ENCODE measurements at places on chromosomes 6 and 20. TPM values are rescaled to one million over a fixed set of nuclear protein-coding genes. Genes with fewer than 3 reads are reported as not detected.

DNA sequence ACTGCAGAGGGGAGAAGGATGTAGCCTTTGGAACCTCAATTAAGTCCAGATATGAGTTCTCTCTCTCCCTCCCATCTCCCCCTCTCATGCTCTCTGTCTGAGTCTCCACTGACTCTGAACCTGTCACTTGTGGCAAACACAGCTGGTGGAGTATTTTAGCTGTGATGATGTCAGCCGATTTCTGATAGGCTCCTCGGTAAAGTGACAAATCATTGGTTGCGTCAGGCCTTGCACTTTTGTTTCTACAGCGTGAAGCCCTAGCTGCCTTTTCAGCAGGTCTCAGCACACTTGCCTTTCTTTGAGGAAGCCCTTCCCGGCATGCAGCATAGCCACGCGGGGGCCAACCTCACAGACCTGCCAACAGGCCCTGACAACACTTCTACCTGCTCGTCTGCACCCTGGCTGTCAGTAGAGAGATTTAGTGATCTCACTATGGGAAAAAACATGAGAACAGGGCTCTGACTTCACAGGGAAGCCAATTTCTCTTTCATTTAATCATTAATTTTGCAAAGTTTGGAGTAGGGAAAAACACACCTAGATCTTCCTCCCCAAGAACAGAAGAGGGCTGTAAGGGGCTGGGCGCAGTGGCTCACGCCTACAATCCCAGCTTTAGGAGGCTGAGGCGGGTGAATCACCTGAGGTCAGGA is 84.4 kb downstream of the GMPR start:
- peak; percentile 90 for DNase-seq

GRCh38 chr6:82570083-82570482 is 206.5 kb downstream of the TPBG start:
- DNase-seq, result no peak

DNA sequence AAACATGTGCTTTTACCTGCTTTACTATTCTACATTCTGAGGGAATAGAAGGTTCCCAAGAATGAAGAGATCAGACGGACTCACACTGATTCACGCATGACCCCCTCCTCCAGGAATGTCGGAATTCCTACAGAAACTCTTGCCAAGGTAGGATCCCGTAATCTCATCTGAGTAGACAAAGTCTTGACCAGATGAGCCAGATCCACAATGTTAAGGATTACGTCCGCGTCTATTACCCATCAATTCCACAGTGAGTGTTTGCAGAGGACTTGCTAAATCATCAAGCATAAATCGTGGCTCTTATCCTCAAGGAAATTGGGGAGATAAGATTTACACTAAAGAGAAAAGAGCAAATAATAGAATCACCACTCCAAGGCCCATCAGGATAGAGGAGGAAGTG is 245.9 kb upstream of the FOXQ1 start:
- no peak for DNase-seq

The C20orf144 gene
- under 0.01 TPM for total RNA-seq

DNA sequence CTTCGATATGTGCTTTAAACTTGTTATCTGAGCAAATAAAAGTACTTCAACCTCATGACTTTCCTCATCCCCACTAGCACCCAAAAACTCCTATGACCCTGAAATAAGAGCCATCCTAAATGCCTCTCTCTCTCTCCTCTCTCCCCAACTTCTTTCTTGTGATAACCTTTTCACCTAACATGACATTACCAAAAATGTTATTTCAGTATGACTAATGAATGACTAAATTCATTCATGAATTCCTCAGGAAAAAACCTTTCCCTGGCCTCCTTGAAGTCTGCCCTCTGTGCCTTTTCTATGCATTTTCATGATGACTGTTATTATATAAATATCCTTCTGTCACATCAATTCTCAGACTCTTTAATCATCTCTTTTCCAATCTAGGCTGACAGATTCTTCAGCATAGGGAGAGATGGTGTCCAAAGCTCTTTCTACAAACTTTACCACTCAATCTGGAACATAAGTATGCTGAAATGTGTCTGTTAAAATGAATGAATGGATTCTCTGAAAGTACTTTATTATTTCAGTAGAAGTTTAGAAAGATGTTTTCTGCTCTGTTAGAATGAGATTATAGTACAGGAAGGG is 114.3 kb upstream of the GGTLC1 start:
- no peak for DNase-seq

DNA sequence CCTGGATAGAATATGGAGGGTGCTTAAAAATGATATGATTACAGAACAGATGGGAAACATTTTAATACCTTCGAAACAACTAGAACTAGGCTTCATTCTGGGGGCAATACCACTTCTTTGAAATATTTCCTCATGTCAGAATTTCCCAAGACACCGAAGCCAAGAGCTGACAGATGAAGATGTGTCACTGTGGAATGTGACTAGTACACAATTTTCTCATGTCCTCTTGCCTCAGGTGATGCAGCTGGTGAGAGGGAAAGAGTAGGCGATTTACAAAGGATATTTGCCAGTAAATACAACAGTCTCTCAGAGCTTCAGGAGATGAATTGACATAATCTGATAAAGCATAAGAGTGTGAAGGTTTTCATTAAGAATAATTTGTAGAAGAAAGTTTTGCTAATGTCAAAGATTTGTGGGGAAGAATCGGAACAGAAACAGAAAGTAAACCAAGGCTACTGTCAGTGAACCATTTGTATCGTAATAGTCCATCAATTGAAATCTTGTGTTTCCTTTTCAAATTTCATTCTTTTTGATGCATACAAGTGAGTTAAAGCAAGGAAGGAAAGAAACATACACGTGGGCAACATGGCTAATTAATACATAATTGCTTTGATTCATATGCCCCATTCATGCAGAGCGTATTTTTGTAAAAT is 164.7 kb upstream of the CCN2 start:
- DNase-seq, result no peak

- DNase-seq, result no peak
Measured at GRCh38 chr20:42204109-42204660, 586.0 kb upstream of the CHD6 start.

GRCh38 chr6:45552536-45552935 is 174.8 kb upstream of the SUPT3H start:
- DNase-seq, result no peak

DNA sequence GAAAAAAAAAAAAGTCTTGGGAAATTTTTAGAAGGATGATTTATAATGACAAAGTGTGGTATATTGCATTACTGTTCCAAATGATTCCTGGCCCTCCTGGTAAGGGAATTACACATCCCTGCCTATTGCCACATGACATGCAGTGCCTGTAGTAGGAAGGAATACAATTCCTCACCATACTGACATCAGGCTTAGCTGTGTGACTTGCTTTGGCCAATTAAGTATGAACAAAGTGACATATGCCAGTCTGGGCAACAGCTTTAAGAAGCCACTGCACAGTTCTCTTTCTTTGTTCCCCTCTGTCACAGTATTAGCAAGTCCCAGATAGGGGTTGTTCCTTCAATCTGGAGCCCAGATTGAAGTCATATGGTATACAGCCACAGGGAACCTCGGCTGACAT is 100.5 kb downstream of the KIF13A start:
- no peak for DNase-seq

GRCh38 chr6:167973148-167973885 is 24.2 kb upstream of the KIF25 start:
- DNase-seq, result no peak

DNA sequence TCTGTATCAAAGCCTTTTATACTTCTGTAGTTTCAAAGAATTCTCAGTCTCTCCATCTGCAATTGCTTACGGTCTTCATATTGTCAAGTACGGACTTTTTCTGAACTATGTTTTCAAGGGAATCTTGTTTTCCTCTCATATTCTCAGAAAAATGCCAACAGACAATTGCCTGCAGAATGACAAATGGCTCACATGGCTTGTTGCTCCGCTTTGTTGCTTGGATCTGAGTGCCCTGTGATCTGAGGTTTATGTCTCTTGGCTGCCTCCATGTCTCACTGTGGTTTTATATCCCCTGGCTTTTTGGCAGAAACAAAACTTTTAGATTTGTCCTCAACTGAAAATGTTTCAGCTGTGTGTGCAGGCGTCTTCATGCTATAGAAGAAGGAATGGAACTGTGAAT is 285.4 kb upstream of the CHD6 start:
- DNase-seq, result no peak

The SLC4A11 gene
- total RNA-seq, result under 0.01 TPM

The AGER gene
- total RNA-seq, result under 0.01 TPM

GRCh38 chr6:131250936-131251335 is 115.7 kb downstream of the AKAP7 start:
- no peak for DNase-seq

The ZSCAN31 gene
- 19.9 TPM for total RNA-seq

- no peak for DNase-seq
Measured at GRCh38 chr6:118476551-118476950, 71.5 kb upstream of the PLN start.

The CLPSL2 gene
- total RNA-seq, result not detected

DNA sequence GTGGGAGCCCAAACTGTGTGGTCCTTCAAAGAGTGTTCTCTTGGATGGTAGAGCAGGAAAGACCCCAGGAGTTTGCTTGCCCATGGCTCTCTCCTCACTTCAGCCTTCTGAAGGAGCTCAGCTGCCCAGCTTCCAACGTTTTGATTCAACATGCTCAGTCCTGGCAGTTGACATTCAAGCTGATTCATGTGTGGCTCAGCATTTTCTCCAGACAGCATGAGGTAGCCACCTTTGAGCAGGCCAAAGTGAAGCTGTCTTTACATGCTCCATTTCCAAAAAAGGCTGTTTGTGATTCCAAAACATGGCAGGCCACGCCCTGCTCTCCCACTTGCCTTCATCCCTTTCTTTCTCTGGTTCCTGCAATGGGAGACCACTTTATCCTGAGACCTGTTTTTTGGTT is 280.2 kb downstream of the TBC1D7 start:
- DNase-seq, result no peak

The IL17A gene
- total RNA-seq, result not detected

The BPIFB1 gene
- not detected for total RNA-seq

DNA sequence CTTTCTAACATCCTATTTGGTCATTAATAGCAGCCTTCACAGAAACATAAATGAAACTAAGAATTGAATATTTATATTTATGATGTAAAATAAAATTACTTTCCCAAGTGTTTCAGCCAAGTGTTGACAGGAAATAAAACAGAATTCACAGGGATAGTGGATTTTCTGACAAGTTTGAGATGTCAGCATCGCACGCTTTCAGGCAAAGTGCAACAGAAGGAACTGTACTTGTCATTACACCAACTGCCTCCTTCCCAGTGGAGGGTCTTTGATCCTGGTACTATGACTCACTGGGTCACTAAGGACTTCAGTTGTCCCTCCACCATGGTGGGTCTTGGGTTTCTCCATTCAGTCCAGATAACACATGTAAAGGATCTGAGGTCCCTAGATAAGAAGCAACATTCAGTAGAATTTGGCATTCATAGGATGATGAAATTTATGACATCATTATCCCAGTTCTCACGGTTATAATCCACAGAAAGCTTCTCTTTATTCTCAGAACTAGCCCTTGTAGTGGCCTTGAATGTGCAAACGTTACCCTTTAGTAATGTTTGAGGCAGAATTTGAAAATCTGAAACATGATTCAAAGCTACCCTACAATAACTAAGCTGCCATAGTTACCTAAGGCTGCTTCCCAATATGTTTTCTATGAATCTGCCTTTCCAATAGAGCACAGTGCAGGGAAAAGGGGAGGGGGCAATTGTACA is 3.8 kb upstream of the TNFAIP3 start:
- DNase-seq, result no peak

- DNase-seq, result no peak
Measured at GRCh38 chr6:10393544-10394225, 21.2 kb downstream of the TFAP2A start.

DNA sequence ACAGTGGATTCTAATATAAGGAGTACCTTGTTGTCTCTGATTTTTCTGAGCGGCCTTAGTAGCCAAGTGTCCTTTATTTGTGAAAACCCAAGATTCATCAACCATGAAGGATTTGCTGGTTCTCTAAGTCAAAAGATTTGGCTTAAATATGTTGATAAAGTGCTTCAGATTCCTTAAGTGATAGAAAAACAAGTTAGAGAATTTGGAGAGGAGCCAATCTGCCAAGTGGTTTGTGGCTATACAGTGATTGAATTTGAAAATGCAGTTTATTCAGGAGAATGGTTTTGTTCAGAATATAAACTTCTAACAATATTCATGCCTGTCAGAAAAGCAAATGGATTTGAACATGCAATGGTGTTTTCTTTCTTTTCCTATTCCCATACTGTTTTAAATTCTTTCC is 54.8 kb downstream of the CAP2 start:
- DNase-seq, result no peak

GRCh38 chr6:135323979-135324378 is 142.9 kb downstream of the MYB start:
- no peak for DNase-seq

The HSPA12B gene
- not detected for total RNA-seq

- no peak for DNase-seq
Measured at GRCh38 chr20:45128099-45128498, 3.8 kb upstream of the WFDC12 start.

The ARFRP1 gene
- 23.0 TPM for total RNA-seq

DNA sequence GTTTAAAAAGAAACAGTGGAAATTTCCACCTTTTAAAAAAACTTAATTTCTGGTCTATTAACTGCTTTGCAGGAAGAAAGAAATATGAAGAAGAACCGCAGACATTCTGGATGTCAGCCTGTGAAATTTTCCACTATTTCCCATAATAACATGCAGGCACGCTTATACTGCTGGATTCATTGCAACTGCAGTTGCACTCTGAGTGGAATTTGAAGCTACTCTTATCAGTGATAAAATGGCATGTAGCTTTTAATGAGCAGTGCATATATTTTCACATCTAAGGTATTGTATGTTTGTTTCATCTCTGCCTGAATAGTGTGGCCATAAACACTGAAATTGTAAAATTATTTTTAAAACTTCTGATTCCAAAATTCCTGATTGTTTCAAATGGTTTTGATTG is 28.2 kb downstream of the NCOA3 start:
- DNase-seq, result no peak

DNA sequence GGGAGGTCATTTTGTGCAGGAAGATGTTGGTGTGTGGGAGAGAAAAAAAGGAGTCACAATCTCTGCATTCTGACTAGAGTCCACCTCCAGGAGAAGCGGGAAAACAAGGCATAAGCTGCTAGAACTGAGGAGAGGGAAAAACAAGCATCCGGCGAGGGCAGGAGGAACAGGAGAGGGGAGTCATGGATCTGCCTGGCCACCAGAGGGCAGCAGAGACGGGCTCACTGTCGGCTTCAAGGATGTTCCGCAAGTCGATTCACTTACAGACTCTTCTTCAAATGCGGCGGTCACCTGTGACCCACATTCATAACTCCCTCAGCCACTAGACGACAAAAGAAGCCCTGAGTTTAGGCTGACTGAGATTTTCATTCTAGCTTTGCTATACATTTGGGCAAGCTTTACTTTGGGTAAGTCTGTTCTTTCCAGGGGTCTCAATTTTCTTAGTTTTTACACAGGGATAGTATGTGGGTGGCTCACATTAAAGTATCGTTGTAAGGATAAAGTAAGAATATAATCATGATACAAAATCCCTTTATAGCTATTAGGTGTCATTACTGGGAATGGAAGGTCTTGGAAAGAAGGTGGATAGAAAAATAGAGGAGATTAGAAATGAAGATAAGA is 6.6 kb upstream of the BTNL2 start:
- DNase-seq, result peak; percentile 78

The PRND gene
- total RNA-seq, result not detected

Measured in osteoblast (primary cell).